ENCODE measurements at places on chromosomes 7 and 10.

DNA sequence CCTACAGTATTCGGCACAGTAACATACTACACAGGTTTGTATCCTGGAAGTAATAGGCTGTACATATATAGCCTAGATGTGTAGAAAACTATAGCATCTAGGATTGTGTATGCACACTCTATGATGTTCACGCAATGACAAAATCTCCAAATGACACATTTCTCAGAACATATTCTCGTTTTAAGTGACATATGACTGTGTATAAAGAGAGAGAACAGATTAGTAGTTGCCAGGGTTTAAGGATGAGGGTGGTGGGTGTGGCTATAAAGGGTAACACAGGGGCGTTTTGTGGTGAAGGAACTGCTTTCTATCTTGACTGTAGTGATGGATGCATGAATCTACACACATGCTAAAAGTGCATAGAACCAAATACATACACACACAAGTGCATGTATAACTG, 101.2 kb downstream of the ARL4A start:
- no peak for DNase-seq

DNA sequence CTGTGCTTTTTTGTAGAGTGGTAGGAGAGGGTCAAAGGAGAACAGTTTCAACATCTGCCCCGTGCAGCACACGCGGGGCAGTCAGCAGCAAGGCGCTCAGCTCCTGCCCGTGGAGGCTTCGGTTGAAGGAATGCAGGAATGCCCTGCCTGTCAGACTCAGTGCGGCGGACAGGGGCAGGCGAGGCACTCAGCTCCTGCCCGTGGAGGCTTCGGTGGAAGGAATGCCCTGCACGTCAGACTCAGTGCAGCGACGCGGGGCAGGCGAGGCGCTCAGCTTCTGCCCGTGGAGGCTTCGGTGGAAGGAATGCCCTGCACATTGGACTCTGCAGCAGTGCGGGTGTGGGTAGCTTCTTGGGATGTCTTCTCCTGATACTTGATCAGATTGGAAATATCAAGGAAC, 37.0 kb downstream of the PPP2R2D start:
- DNase-seq = no peak

GRCh38 chr10:62853710-62854109, 37.5 kb upstream of the EGR2 start:
- DNase-seq = peak; percentile 65

- DNase-seq = no peak
Observed at GRCh38 chr7:157405501-157405900, 68.7 kb downstream of the DNAJB6 start.

DNA sequence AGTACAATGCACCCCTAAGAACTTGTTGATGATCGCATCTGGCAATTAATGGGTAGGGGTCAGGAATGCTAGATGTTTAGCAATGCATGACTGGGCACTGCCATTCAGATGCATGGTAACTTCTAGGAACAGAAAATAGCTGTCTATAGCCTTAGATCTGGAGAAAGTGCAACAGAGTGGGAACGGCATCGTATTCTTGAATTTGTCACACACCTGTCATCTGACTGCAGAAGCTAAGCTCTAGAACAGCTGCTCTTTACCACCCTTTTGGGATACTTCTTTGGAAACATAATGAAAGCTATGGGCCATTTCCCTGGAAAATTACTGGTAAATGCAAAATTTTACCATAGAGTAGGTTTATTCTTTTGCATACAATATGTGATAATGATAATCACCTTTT, 118.1 kb downstream of the SLC25A13 start:
- no peak for DNase-seq

GRCh38 chr7:98051118-98051744, 55.4 kb upstream of the LMTK2 start:
- DNase-seq = peak; percentile 5

DNA sequence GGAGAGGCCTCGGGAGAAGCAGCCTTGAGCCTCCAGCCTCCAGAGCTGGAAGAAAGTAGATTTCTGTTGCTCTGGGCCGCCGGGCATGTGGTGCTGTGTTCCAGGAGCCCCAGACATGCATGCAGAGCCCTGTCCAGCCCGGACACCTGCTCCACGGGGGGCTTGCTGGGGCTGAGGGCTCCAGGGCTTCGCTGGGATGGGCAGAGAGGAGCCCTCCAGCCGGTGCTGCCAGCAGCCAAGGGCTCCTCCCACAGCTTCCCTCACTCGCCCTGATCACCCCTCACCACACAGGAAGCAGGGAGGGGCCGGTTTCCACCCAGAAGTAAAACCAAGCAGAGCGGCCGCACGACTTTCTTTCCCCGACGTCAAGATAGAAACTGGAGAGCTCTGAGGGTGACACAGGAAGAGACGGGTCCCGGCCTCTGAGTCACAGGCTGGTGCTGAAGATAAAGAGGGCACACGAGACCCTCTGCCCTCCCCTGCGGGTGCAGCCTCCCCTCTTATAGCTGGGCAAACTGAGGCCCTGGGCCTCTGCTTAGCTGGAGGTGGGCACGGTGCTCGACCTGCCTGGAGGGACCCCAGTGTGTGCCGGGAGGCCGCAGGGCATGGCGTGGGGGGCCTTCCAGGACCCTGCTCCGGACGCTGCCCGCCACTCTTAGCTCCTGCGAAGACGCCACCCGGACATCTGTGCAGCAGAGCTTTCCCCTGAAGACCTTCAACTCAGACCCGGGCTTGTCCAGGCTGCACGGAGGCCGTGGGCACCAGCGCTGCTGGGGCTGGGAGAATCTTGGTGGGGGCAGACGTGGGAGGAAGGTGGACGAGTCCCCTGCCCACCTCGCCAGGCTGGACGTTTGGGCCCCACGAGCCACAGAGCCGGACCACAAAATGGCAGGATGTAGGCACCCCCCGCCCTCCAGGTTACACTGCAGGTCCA, 31.1 kb downstream of the ADAP1 start:
- DNase-seq = peak; percentile 95

DNA sequence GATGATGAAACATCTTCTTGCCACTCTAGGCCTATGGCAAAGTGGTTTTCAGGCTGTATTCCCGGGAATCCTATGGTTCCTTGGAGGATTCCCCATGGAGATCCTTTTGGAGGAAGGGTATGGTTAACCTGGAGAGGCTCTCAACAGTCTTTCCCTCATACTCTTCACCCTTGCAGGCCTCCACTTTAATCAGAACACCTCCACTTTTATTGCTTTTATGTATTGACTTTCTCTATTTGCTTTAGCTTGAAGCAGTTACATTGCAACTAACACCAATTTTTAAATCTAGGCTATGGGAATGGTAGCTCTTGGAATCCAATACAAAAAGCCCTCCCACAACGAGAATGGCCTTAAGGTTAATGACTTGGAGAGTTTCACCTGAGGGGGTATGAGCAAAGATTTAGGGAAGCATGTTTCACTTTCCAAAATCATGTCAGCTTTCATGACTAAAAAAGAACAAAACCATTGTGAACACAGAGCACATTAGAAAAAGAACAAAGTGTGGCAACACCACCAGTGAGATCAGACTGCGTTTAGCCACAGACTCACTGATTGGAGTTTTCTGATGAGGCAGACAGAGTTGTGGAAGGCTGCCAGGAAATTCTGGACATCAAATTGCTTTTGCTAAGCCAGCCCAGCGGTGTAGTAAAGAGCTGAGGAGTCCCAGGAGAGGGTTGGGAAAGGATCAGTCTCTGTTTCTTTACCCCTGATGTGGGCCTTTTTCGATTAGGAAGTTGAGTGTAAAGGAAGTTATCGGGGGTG, 130.4 kb upstream of the BMPER start:
- no peak for DNase-seq
